ENCODE measurements at places on chromosomes 13 and 19.

DNA sequence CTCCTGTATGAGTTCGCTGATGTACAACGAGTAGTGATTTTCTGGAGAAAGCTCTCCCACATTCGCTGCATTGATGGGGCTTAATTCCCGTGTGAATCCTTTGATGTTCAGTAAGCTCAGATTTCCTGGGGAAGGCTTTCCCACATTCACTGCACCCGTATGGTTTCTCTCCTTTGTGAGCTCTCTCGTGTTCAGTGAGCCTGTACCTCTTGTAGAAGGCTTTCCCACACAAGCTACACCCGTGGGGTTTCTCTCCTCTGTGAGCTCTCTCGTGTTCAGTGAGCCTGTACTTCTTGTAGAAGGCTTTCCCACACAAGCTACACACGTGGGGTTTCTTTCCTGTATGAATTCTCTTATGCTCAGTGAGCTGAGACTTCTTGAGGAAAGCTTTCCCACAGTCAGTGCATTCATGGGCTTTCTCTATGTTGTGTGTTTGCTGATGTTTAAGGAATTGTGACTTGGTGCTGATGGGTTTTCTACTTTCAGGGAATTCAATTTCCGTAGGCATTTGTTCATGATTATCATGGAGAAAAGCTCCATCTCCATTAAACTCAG is 3.5 kb upstream of the ZNF577 start:
- no peak for DNase-seq

- DNase-seq, result no peak
Measured at GRCh38 chr19:524062-524674, 7.4 kb upstream of the CDC34 start.

GRCh38 chr19:11639602-11640471 is 42.6 kb downstream of the ZNF627 start:
- DNase-seq, result peak; percentile 90

DNA sequence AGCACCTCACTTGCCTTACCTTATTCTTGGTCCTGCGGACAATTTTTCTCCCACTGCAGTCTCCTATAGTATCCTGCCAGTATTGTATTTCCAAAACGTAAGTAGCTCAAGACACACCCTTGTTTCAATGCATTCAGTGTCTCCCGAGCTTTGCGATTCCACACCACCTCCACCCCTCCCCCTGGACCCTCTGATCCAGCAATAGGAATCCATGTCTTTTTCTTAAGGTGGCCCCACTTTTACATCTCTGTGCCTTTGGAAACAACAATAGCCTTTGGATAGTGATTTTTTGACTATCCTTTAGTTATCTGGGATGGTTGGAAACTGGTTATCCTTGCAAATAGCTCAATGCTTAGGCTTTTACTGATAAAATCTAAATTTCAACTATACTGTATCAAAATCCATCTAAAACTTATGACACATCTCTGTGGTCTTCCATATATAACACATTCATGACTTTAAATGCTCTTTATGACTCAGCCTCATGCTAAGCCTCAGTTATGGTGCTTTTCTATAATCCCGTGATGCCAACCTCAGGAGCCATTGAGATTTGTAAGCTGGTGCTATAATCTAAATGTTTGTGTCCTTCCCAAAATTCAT is 27.1 kb downstream of the FAM216B start:
- DNase-seq, result no peak

DNA sequence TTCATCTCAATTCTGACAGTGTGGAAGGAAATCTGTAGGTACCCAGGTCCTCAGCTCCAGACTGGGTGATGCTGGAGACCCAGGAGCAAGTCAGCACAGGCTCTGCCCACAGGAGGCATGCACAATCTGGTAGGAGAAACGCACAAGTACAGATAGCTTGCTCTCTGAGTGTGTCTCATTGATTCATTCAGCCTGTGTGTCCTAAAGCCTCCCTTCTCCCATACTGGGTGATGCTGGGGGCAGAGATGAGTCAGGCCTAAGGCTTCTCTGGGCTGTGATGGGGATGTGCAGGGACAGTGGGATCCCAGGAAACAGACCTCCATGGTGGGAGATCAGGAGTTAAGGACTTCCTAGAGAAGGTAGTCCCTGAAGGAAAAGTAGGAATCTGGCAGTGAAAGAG is 6.8 kb downstream of the ZNF526 start:
- DNase-seq, result no peak

GRCh38 chr13:110520431-110521295 is 40.9 kb downstream of the RAB20 start:
- DNase-seq, result peak; percentile 17

DNA sequence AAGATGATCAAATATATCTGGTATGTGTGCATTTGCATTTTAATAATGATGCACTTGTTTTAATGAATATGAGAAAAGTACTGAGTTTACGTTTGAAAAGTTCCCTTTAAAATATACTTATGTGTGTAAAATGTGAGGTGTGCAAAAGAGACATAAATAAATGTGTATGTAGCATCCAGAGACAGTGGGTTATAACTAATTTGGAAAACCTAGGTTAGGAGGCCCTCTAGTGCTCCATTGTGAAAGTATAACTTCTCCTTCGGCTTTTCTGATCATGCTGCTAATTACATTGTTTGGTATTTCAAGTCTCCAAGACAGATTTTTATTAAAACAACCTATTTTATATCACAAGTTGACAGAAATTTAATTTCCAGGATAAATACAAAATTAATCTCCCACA is 30.1 kb downstream of the SCEL start:
- DNase-seq, result no peak

GRCh38 chr19:11087870-11088505 is 1.3 kb upstream of the LDLR start:
- no peak for DNase-seq

DNA sequence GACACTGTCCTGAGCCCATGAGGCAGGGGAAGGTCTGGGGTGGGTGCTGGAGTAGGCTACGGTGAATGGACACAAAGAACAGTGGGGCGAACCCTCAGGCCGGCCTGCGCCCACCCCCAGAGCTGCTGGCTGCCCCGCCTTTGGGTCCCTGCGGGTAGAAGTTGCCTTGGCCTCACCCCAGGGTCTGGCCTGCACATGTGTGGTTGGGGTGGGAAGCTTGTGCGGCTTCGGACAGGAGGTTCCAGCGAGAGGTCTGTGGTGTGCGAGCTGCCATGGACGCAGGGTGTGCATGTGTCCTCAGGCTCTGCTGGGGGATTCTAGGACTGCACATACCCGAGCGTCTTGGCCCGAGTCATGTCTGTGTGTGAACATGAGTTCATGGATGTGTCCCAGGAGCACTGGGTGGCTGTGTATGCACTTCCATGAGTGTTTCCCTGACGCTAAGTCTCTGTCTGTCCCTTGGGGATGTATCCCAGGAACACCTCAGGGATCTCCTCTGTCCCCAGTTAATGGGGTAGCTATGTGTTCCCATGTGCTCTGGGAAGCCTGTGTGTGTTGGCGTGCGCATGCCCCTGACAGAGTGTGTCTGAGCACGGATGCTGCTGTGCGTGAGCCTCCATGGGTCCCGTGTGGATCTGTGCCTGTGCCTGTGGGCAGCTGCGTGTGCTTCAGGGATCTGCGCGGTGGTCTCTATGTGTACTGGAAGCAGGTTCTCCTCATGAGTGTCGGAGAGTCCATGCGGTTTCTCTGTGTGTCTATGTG is 20.8 kb upstream of the POU2F2 start:
- no peak for DNase-seq

DNA sequence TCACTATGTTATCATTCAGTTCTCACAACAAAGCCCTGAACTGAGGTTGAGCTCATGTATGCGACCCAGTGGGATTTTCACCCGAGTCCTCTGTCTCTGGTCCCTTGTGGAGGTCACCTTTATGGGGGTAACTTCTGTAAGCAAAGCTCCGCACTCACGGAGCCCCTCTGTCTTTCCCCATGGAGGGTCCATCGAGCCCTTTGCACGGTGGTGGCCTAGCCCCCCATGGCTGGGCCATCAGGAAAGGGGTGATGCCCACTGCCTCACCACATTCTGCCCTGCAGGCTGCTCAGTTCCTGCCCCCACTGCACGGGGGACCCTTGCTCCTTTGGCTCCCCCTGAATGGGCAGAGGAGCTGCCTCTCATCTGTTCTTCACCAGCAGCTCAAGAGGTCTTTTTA is 39.6 kb downstream of the CHST8 start:
- no peak for DNase-seq

DNA sequence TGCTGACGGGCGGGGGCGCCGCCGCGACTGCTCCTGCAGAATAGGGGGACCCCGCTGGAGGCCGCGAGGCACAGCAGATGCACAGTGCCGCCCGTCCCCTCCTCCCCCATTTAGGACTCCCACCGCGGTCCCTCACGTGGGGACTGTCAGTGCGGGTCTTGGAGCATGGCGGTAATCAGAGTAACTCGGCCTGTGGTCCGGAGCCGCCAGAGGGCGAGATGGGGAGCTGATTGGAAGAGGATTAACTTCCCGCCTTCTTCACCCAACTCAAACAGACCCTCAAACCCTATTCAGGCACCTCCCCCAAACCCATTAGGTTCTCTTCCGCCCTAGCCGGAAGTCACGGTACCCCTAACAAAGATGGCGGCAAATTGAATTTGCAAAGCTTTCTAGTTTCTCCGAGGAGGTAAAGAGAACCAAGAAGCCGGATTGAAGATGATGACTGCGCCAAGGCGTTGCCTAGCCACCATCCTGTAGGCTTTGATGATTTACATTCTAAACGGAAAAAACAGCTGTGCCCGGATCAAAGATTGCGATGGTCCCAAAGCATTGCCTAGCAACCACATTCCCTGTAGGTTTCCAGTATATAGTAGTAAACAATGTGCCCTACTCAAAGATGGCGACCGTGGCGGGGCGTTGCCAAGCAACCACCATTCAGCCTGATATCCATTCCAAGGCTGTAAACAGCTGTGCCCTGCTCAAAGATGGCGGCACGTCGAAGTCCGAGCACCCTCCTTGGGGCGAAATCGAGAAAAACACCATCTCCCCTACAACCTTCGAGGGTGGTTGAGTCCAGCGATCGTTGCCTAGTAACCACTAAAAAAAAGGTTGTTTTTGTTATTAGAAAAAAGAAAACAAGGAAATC is at the start of gene FUZ:
Gene FUZ, minus strand, starts transcription at position 296 of the 865 bp plus-strand sequence. Its CDS starts 186 bp downstream, at position 110.
- DNase-seq, result peak; percentile 97

- DNase-seq, result no peak
Measured at GRCh38 chr19:18063463-18063862, 23.3 kb downstream of the IL12RB1 start.

DNA sequence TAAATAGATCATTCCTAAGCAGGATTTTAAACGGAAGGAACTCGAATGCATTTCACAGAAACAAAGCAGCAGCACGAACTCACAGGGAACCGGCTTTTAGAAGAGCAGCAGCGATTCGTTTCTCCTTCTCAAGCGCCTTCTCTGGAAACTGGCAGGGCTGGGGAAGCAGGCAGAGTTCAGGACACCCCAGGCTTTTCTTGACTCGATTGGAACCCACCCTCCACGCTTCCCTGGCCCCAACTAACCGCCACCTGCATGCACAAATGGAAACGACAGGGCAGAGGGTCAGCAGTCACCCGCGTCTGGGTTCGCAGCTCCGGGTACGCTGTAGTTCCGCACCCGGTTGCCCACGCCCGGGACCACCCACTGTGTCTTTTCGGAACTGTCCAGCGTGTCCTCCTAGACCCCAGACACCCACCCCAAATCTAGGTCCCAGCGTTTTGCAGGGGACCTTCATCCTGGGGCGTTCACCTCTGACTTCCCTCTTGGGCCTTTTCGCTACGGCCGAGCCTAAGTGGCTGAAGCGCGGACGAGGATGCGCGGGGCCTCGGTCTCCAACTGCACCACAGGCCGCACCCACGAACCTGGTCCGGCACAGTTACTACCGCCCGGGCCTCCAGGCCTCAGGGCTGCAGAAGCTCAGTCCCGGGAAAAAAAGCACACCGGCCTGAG is 500 bp downstream of the ZFP30 start:
- no peak for DNase-seq

DNA sequence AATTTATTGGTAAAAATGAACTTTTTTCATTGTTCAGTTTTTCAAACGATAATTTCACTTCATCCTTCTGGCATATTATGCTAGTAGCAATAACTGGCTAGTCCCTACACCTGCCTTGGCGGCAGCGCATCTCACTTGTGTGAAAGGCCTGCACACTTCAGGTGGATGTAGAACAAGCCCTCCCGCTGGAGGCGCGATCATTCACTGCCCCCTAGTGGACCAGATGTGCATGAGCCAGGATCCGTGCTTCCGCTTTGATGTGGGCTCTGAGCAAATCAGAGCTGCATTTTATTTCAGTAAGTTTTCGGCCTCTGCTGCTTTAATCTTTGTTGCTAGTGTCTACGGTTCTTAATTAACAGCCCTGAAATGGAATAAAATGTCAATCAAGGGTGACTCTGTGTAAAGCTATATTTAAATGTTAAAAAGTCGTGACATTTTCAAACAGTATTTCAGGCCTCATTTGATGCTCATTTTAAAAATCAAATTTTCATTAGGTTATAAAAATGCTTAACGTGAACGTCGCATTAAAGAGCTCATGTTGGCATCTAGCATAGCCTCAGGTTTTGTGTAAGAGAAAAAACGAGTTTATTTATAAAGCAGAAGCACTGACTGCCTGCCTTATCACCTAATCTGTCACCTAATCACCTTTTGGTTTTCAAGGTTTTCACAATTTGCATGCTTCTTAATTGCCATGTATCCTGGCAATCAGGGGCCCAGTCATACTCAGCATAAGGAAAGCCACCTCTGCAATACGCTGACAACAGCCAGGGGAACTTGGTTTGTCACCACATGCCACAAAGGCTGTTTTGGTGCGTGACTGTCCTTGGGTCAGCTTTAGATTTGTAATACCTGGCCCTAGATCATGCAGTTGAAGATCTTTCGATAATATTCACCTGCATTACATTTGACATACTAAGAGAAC is 112.2 kb downstream of the TEX26 start:
- DNase-seq, result peak; percentile 80

DNA sequence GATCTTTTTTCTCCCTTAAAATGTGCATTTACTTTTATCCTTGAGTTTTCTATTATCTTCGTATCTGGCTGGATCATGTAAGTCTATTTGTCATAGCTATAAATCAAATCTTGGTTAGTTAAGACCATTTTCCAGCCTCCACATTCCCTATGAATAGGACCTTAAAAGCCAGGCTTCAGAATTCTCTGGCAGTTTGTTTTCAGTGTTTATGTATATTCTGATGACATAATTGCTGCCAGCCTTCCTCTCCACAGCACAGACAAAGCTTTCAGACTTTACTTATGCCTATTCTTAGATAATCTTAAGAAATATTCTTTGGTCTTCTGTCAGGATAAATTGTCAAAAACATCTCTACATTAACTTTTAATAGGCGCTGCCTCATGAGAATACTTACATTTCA is 870.8 kb upstream of the SPRY2 start:
- DNase-seq, result no peak

DNA sequence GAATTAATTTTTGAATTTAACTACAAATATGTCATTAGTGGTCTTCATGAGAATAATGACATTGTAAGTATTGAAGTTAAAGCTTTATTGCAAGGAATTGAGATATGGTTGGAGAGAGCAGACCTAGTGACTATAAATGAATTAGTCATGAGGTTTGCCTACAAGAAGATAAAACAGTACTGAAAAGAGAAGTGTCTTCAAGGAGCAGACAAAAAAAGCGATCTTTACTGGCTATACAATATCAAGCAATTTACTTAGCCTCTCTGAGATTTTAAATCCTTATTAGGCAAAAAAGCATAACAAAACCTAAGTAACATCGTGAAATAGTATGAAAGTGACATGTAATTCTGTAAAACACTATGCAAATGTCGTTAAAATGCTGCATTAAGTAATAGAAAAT is 435.1 kb upstream of the PCDH20 start:
- DNase-seq, result no peak

All from anterior cingulate cortex (tissue), 58 donors.